ENCODE measurements at places on chromosomes 3 and 15. TPM values are rescaled to one million over a fixed set of nuclear protein-coding genes. Genes with fewer than 3 reads are reported as not detected.

SEMA5B gene
- total RNA-seq: not detected

GOLGA6L7 gene
- total RNA-seq: not detected

STRA6 gene
- 4.5 TPM for total RNA-seq

LRRN1 gene
- not detected for total RNA-seq

IL17RD gene
- total RNA-seq: 6.5 TPM

All from uterine smooth muscle cell (primary cell).